ENCODE measurements at places on chromosomes 12 and 14. TPM values are rescaled to one million over a fixed set of nuclear protein-coding genes. Genes with fewer than 3 reads are reported as not detected.

DNA sequence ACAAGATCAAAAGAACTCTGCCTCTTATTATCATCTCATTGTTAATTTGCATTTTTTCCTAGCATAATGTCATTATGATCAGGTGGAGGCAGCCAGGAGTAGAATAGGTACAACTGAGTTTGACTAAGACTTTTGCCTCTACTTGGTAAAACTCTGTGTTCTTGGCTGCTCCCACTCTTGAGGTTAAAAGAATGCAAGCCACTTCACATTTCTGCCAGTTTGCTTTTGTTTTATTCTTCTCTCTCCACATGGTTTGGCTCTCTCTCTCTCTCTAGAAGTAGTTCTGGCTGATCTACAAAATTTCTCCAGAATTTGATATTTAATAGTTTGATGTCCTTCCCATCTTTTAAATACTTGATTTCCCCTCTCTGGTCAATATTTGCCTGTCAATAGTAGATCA lies 170.7 kb upstream of the E2F7 start:
- DNase-seq, result no peak

DNA sequence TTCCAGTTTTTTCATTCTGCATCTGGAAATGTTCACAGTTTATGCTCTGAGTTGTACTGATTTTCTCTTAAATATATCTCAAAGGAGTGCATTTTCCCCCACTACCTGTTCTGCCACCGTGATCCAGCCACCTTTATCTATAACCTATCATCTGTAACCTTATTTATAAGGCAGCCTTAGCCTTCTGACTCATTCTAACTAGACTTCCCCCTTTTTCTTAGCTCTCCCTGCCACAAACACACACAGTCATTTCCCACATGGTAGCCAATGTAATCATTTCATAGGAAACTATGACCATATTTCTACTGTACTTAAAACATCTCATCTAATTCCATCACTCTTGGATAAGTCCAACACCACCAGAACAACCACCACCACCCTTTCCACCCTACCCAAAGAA lies 10.8 kb upstream of the GYS2 start:
- no peak for DNase-seq

- no peak for DNase-seq
Measured at GRCh38 chr12:120662879-120663278, 22.5 kb downstream of the CABP1 start.

DNA sequence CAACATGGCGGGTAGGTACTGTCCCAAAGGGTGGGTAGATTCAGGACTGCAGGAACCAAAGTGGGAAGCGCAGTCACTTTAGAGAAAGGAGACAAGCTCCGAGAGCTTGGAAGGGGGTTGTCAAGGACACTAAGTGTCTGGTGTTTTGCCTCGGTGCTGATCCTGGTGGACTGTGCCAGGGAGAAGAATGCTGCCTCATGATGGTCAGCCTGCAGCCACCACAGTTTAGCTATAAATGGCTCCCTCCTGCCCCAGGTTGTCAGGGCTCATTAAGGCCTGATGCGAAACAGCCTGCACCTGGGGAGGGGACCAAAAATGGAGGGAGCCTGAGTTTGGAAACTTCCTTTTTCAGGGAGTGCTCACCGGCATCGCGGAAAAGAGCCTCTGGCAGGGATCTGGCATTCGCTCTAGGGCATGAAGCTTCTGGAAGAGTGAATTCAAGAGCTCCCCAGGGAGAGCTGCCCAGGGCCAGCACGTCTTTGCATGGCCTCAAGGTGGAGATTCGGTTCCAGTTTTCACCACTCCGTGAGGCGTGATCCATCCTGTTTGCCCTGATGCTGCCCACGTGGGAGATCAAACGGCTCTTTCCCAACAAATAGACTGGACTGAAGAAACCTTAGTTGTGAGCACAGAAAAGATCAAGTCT lies 164.0 kb downstream of the FOXN3 start:
- DNase-seq, result no peak

The FOXA1 gene
- 36.0 TPM for polyA plus RNA-seq

The CMTM5 gene
- polyA plus RNA-seq, result 3.4 TPM

DNA sequence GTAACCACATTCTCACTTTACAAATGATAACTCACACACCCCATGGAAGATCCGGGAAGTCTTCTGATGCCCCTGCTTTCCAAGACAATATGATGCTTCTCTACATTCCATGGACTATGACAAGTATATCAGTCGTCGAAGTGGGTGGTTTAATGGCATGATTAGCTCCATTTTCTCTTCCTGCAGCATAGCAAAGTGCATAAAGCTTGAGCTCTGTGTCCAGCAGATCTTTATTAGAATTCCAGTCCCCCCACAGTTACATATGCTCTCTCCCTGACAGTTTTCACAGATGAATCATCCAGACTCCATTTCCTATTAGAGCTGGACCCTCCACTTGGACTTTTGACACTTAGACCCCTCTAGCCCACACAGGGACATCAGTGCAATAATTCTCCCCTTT lies 174.9 kb downstream of the BCAT1 start:
- no peak for DNase-seq

GRCh38 chr12:130870442-130871285 lies 1.2 kb upstream of the RAN start:
- DNase-seq, result peak; percentile 56

DNA sequence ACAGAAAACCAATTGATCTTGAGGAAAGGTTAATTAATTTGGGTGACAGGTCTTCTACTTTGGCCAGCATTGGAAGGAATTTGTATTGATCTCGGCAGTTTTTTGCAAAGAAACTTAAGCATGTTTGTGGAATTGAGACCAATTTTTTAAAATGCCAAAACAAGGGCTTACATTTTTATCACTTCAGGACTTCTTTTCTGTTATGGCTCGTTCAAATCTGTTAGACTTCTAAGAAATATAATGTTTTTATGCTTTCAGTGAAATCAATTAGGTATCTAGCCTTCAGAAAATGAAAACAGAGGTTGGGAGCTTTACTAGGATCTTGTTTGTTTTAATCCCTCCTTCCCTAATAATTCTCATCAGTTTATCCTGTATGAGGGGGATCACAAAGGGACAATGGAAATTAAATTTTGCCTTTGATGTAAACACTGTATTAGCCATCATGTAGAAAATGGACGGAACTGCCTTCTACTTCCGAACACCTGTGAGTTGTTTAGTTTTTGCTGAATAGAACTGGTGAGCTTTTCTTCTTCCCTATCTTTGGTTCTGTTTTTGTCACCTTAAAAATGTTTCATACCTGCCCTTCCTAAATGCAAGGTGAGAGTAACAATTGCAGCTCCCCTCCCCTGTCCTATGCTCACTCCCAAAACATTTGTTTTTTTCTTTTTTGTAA lies 7.8 kb downstream of the FOXA1 start:
- no peak for DNase-seq

DNA sequence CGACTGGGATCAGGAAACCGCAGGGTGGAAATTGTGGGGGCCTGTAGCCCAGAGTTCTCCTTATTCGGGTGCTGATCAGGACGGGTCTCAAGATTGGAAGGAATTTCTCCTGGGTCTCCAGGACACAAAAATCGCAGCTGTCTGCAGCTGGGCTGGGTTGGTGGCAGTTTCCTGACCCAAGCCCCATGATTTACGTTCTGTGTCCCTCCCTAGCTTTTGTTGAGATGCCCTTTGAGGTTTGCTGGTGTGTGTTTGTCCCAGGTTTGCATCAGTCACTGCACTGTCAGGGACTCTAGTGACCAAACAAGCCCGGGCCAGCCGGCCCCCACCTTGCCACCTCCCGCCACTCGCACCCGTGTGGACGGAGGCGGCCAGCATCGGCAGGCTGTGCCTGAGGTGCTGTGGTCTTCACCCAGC lies 89.5 kb downstream of the FBXL14 start:
- no peak for DNase-seq

The LRRIQ1 gene
- polyA plus RNA-seq, result 0.49 TPM

DNA sequence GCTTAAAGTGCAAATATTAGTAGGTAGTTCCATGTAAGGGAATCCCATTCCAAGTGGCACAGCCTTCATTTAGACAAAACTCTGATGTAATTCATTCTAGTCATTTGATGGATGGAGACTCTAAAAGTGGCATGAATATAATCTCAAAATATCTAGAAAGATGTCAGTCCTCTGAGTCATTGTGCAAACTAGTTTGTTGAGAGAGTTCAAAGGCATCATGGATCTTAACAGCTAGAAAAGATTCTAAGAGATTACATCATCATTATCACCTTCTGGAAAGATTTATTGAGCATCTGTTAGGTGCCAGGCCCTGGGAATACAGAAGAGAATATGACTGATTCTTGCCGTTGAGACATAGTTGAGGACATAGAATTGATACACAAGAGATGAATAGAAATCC lies 30.7 kb downstream of the CRADD start:
- DNase-seq, result no peak

DNA sequence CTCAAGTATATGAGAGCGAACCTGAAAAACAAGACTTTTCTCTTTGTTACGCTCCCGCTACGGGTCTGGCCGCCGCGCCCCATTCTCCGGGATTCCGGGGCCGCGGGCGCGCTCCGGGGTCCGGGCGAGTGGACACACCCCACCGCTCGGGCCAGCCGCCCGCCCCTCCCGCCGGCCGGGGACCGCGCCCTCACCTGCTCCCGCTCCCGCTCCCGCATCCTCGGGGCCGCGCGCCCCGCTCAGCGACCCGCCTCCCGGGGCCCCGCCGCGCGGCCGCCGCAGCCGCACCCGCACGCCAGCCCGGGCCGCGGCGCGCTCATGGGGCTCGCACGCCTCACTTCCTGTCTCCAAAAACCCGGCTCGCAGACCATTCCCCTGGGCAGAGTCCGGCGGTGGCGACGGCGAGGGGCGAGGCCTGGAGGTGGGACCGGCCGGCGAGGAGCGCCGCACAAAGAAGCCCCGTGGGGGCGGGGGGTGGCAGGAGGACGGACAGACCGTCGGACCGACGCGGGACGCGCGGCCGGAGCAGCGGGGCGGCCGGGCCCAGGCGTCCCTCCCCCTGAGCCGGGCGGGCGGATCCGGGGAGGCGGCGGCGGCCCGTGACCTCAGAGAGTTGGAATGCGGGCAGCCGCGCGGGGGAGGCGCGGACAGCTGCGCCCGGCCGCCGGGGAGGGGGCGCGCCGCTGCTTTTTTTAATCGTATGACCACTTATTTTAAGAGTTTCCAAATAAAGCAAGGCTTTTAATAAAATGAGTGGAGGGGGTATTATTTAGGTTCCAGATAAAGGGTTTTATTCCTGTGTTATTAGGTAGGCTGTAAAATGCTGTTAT lies at the start of gene PTPN21:
PTPN21 (minus strand) TSS at position 551 of the 830 bp plus-strand sequence. CDS start 4,590 bp downstream, outside the sequence.
- peak; percentile 79 for DNase-seq

GRCh38 chr14:106346534-106347290 lies 820.3 kb downstream of the TMEM121 start:
- DNase-seq, result no peak

GRCh38 chr14:25089496-25089895 lies 39.5 kb upstream of the STXBP6 start:
- DNase-seq, result no peak

GRCh38 chr14:30651937-30652336 lies 29.8 kb downstream of the SCFD1 start:
- no peak for DNase-seq

The HOXC9 gene
- 0.51 TPM for polyA plus RNA-seq

GRCh38 chr14:23175823-23176222 lies 7.6 kb downstream of the SLC7A8 start:
- no peak for DNase-seq

The NYNRIN gene
- polyA plus RNA-seq, result 54.4 TPM

GRCh38 chr12:26799741-26800140 lies 33.3 kb downstream of the ITPR2 start:
- DNase-seq, result no peak

- DNase-seq, result no peak
Measured at GRCh38 chr12:47781479-47782371, 8.7 kb downstream of the SLC48A1 start.

DNA sequence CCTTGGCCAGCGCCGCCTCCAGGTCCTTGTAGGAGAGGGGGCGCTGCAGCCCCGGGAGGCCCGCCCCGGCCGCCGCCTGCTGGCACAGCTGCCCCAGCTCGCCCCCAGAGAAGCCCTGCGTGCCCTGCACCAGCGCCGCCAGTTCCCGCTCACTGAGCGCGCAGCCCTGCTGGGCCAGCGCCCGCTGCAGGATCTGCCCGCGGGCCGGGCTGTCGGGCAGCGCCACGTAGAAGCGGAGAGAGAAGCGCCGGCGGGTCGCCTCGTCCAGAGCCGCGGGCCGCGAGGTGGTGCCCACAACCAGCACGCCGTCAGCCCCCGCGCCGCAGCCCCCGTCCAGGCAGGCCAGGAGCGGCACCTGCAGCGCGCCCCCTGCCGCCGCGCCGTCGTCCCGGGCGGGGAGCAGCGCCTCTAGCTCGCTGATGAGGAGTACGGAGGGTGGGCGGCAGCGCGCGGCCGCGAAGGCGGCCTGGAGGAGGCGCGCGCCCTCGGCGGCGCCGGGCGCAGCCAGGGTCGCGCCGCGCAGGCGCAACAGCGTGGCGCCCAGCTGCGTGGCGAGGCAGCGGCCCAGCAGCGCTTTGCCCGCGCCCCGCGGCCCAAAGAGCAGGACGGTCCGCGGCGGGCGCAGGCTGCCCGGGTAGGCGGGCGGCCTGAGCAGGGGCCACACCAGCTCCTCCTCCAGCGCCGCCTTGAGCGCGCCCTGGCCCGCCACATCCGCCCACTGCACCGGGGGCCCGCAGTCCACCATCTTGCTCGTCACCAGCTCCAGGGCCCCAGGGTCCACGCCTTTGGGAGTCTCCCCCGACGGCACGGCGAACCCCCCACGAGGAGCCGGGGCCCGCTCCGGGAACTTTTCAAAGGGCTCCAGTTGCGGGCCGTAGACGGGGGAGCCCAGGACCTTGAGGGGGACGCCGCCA lies 27.7 kb downstream of the FIGNL2 start:
- DNase-seq, result peak; percentile 68

- DNase-seq, result no peak
Measured at GRCh38 chr12:75390156-75390898, 562 bp upstream of the GLIPR1L2 start.

Measured in large intestine (tissue), 12 donors.